Natural killer cell (primary cell): ENCODE measurements at places on chromosomes 5 and 9.

DNA sequence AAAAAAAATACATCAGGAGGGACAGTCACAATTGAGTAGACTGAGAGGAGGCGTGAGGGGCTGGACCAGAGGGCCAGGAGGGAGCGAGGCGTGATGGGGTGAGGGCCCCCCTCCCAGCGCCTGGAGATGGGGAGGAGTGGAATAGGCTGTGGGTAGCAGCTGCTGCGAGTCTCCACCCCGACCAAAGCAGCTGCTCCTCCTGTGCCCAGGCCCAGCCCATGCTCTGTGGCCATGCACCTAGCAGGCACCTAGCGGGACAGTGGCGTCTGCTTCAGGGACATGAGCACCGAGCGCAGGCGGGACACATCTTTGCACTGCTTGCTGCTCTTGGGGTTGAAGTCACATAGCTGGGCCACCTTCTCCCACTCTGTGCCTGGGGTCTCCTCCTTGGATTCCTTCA, 4.0 kb downstream of the HIGD2A start:
- no peak for DNase-seq

DNA sequence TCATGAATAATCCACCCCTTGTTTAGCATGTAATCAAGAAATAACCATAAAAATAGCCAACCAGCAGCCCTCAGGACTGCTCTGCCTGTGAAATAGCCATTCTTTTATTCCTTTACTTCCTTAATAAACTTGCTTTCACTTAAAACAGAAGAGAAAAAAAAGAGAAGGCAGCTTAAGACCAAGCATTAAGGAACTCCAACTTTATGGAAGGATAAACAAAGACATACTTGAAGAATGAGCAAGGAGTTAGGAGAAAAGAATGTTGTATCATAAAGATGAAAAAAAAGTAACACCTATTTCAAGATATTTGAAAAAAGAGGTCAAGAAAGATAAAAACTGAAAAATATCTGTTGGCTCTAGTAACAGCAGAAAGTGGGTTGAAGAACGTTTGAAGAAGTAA, 107.6 kb downstream of the RNF180 start:
- DNase-seq = no peak

DNA sequence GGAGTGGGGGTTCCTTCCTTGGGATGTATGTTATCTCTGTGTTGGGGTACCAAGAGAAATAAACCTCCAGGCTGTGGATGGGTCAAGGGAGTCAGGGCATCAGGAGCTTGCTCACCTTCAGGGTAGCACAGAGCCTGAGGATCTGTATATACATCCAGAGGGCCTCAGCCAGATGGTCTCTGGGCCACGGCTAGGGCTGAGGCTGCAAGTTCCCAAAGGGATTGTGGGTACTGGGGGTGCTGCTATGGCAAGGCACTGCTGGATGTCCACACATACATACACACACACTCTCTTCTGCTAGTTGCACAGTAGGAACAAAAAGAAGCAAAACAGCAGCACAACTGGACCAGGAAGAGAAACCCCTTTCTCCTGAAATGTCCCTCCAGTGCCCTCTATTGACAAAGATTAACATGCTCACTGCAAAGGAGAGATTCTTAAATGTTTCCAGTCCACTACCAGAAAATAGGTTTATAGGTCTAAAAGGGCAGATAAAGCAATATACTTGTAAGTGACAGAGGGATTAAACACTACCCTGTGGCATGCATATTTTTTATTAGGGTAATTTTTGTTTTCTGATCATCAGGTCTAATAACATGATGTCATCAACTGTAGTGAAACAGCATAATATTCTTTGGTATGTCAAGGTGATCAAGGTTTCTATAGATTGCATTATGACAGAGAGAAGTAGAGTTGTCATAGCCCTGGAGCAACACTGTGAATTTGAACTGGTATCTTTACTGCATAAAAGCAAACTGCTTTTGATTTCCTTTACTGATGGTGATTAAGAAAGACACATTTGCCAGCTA, 56.3 kb upstream of the KCNN2 start:
- no peak for DNase-seq

DNA sequence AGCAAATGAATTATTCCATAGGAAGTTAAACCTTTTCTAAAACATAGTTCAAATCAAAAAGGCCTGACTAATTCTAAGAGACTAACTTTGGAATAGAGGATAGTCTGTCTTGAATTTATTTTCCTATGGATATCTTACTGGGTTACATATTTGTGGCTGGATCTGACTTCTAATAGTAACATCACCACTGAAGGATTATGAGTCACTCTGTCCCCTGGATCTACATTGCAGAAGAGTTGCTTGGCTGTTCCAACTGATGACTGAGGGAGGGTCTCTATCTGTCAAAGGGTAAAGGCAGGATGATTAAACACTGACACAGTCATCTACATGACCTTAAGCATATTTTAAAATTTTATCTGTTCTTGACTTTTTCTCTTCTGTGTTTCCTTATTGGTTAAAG, 119.6 kb upstream of the FST start:
- DNase-seq = no peak

GRCh38 chr9:95876595-95876994, 1.1 kb downstream of the ERCC6L2 start:
- no peak for DNase-seq

- DNase-seq = no peak
Observed at GRCh38 chr9:84154320-84154719, 173.7 kb downstream of the RMI1 start.

GRCh38 chr9:33125871-33126823, 41.0 kb downstream of the B4GALT1 start:
- no peak for DNase-seq

DNA sequence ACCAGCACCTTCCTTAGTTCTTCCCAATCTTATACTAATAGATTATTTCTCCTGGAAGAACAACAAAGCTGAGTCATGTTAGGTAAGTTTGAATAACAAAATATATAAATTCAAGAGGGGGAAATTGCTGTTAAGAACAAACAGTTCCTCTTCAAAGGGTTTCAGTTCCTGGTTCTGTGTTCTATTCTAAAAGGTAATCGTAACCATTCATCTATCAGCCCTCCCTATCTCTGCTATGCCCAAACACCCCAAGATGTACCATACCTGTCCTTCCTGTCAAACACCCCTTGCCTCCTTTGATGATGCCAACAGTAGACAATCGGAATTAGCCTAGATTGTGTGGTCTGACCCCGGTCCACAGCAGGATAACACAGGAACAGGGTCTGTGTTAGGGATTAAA, 4.2 kb upstream of the RNF180 start:
- DNase-seq = no peak

DNA sequence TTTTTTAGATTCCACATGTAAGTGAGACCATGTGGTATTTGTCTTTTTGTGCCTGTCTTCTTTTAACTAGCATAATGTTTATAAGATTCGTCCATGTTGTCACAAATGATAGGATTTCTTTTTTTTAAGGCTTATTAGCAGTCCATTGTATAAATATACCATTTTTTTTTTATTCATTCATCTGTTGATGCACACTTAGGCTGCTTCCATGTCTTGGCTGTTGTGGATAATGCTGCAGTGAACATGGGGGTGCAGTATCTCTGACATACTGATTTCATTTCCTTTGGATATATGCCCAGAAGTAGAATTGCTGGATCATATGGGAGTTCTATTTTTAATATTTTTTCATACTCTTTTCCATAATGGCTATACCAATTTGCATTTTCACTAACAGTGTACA, 48.7 kb downstream of the KIAA1958 start:
- DNase-seq = no peak

GRCh38 chr9:115988701-115989100, 164.9 kb upstream of the PAPPA start:
- no peak for DNase-seq

- DNase-seq = no peak
Observed at GRCh38 chr5:83368835-83369234, 102.7 kb upstream of the VCAN start.

DNA sequence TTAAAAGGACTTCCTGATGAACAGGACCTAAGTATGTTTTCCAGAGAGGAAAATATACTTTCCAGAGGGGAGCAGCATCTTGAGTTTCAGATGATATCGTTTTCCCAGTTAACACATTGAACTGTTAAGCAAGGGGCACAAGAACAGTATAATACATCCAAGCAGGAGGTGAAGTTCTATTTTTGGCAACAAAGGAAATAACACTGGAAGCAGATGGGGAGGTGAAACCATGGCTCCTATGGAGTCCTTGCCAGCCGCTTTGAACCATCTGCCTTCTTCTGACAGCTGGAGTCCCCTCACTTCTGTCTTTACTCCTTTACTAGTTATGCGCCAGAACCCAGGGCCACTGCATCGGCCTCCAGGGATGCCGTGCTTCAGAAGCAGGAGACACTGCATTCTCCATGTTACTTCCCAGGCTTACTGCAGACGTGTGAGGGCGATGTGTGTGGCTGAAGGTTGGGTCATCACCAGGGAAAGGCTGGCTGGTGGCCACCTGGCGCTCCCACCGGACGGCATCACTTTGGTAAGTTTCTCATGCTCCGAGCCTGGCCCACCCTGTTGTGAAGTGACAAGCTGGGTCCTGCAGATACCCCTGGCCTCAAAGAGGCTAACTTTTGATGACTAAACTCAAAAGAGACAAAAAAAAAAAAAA, 77.8 kb downstream of the TTLL11 start:
- DNase-seq = no peak

GRCh38 chr9:69923972-69924371, 103.4 kb downstream of the CFAP95 start:
- DNase-seq = no peak

- DNase-seq = no peak
Observed at GRCh38 chr9:78031444-78031892, at the start of gene GNAQ. Gene GNAQ, minus strand, starts transcription at chr9:78031811. Its CDS starts 576 bp downstream, at chr9:78031235.

DNA sequence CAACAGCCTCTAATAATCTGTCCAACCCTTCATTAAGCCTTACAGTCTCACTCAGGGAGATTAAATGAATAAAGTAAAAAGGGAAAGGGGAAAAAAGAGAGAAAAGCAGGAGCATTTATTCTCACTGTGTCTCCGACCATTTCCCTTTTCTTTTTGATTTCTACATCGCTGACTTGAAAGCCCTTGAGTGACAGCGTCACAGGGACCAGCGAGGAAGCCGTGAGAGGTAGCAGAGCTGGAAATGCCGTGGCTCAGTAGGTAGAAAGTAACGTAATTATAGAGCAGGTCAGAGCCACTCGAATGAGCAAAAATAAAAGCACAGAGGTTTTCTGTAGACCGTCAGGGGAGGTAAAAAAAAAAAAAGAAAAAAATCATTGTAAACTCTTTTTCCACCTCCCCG, 52.4 kb downstream of the ASS1 start:
- no peak for DNase-seq
